ENCODE measurements at places on chromosomes 6 and 20.

DNA sequence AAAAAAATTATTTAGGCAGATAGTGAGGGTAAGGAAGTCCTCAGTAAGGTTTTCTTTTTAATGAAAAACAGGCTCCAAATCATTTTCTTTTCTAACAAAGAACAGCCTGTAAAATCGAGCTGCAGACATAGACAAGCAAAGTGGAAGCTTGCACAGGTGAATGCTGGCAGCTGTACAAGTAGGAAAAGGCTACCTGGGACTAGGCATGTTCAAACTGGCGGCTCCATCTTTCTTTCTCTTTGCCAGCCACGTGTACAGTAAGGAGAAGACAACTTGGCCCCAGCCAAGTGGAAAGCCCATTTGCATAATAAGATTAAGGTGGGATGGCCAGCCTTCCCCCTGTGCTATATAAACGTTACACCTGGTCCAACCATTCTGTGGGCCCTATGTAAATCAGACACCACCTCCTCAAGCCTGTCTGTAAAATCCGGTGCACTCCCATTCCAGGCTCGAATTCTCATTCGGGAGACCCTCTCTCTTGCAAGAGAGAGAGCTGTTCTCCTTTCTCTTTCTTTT lies 27.0 kb upstream of the SLC2A12 start:
- no peak for DNase-seq

DNA sequence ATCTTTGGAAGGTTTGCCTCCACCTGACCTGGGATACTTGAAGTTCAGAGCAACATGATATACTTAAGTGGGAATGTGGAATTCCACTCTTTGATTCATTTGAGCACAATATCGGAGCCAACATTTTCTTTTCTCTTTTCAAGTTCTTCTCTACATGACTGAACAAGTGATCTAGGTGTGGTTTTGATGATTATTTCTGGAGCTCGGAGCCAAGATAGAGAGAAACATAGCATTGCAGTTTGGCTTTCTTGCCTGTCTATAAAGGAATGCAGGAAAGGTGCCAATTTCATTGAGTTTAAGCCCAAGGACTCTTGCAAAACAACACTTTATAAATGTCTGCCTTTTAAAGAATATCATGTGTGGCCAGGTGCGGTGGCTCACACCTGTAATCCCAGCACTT lies 124.2 kb upstream of the FAM83B start:
- no peak for DNase-seq

DNA sequence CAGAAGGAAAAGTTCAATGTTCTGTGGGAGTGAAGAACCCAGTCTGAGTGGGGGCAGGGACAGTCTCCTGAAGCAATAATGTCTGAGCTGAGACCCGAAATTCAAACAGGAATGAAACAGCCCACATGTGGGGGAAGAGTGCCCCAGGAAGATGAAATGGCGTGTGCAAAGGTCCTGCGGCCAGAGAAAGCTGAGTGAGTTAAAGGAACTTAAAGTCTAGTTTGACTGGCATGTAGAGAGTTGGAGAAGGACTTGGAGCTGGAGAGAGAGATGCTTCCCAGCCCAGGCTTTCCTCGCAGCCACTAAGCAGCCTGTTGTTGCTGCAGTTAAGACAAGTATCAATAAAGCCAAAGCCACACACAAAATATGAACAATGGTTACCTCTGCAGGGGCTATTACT lies 38.0 kb upstream of the MDGA1 start:
- no peak for DNase-seq

DNA sequence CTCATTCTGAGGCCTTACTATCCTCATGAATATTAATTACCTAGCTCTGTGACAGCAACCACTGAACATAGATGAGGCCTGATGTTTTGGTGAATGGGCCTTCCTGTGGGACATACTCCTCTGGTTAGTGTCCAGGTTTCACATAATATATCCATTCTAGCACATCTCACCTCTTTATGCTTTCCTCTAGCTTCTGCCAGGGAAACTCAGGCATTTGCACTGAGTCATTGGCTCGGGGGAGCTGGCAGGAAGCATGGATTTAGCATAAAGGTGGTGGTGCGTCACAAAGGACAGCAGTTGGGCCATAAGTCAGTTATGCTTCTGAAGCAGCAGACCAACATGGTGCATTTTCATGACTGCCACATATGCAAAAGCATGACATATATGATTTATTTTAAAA lies 37.5 kb upstream of the TMEM170B start:
- no peak for DNase-seq

- DNase-seq: no peak
Measured at GRCh38 chr6:39493174-39493573, 170.7 kb upstream of the KCNK16 start.

DNA sequence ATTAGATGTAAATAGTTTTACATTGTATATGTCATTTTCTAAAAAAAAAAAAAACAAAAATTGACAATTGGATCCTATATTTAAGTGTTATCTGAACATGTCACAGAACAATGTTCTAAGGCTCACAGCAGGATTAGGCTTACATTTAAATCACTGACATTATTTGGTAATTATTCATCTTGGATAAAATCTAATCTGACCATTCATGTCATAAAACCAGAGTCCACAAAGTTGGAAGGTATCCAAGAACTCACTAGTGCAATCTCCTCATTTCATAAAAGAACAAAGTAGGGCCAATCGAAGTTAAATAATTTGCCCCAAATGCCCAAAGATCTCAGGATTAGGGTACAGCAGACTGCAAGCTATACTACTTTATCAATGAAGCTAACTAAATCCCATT lies 73.0 kb downstream of the PDSS2 start:
- no peak for DNase-seq

- DNase-seq: no peak
Measured at GRCh38 chr6:140897349-140897748, 1235.4 kb upstream of the GJE1 start.

- DNase-seq: no peak
Measured at GRCh38 chr6:26170181-26170580, 83.0 kb downstream of the HFE start.

DNA sequence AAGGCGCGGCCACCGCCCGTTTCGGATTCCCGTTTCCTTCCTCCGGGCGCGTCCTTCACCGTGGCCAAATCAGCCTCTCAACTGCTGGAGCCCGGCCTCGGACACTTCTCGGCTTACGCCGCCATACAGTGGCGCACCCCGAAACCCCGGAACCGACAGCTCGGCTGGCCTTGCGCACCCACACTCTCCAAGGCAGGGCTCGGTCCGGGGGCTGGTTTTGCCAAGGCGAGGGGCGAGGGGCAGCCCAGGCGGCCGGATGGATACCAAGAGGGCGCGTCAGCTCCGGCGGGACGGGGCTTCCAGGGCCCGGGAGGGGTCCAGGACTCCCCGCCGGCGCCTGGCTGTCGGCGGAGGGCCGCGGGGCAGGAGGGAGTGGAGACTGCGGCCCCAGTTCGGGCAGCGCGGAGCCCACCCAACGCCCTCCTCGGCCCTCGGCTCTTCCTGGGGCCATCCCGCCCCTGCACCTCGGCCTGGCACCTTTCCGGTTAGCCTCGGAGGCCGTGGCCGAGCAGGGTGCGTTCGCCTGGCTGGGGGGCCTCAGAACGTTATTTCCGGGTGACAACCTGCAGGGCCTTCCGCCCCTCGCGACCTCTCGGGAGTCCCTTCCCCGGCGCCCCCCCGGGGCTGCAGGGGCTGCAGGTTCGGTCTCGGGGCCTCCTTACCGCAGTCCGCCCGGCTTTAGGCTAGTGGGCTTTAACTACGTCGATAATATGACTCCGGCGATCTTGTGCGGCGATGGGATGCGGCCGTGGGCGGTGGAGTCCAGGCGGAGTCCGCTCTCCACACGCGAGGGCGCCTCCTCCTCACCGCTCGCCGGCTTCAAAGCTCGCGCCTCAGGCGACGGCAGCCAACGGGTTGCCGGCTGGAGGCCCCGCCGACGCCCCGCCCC lies 697 bp upstream of the CEP43 start:
- peak; percentile 4 for DNase-seq

- DNase-seq: no peak
Measured at GRCh38 chr6:17233531-17233930, 47.6 kb upstream of the RBM24 start.

- DNase-seq: no peak
Measured at GRCh38 chr6:119280668-119281067, 68.9 kb downstream of the MAN1A1 start.

- DNase-seq: no peak
Measured at GRCh38 chr6:168434505-168434904, 6.5 kb upstream of the SMOC2 start.

DNA sequence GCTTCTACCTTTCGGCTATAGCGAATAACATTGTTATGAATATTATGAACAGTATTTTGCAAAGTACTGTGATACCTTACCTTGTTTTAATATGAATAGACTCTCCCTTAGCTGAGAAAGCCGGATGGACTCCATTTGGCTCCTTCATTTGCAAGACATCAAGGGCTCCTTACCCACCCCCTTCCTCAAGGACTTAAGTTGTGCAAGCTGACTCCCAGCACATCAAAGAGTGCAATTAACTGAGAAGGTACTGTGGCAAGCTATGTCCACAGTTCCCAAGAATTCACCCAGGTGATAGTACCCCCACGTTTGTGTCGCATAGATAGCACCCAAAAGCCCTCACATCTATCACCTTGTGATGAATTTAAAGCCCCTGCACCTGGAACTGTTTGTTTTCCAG lies 11.2 kb downstream of the CST5 start:
- no peak for DNase-seq

DNA sequence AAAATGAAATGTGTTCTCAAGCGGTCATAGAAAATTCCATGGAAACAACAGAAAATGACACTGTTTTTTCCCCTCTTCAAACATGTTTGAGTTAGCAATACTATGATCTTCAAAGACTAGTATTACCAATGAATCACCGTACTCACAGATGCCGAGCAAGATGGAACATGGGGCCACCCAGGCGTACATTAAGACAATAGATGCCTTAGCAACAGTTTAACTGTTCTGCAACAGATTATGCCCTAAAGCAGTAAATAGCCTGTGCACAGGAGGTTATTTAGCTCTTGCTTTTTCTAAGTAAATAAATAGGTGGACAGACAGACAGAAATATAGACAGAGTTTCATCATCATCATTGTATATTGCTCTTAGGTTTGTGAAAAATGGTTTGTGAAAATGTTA lies 284.0 kb upstream of the DEFB112 start:
- DNase-seq: no peak

DNA sequence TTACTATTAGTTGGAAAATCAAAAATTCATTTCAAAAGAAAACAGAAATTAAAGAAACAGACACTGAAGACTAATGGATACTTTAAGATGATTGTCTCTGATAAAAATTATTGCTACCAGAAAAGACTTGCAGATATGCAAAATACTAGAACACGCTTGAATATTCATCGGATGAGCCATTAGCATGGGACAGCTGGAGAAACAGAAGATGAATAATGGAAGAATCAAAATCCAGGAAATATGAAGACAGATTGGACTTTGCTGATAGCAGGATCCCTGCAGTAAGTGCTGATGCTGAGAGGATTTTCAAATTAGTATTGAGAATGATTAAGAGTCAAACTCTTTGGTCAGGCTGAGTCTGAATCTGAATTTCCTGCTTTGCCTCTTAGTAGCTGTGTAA lies 169.4 kb downstream of the EYS start:
- no peak for DNase-seq

DNA sequence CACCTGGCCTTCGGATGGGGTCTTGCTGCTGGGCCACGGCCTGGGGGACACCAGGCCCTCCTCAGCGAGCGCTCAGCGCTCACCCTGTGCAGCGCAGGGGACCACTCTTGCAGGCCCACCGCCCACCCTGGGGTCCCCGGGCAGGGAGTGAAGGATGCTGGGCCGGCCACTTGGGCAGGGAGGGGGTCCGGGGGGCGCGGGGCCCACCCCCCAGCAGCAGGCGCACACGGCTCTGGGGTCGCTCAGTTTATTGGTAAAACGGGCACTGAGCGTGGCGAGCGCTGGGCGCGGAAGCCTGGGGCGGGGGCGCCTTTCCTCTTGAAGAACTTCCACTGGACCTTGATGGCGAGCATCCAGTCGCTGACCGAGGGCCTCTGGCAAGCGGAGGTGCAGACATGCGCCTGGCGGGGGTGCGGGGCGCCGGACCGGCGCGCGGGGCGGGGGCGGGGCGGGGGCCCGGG lies 11.1 kb downstream of the EEF1A2 start:
- no peak for DNase-seq

- peak; percentile 29 for DNase-seq
Measured at GRCh38 chr6:53894091-53894490, 99.3 kb downstream of the LRRC1 start.

DNA sequence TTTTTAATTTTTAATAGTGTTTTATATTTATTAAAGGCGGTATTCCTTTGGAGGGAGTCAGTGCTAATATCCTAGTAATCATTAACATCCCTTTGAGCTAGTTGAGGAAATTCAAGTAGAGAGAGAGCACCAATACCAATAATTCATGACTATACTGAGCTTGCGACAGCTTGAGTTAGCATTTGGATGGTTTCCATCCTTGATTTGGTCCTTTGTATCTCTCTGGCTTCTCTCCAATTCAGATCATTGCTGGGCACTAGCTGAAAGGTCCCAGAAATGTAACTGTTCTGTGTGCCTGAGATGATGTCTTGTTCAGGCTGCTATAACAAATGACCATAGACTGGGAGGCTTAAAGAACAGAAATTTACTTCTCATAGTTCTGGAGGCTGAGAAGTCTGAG lies 77.0 kb downstream of the RNF144B start:
- DNase-seq: no peak

DNA sequence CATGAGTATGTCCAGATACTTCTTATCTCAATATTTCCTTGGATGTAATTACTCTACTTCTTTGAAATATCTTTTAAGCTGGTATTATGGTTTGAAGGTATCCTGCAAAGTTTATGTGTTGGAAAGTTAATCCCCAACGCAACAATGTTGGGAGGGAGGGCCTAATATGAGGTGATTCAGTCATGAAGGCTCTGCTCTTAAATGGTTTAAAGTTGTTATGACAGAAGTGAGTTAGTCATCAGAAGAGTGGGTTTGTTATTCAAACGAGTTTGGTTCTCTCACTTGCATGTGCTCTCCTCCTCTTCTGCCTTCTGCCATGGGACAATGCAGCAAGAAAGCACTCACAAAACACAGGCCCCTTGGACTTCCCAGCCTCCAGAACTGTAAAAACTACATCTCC lies 176.3 kb downstream of the KCNQ5 start:
- no peak for DNase-seq

DNA sequence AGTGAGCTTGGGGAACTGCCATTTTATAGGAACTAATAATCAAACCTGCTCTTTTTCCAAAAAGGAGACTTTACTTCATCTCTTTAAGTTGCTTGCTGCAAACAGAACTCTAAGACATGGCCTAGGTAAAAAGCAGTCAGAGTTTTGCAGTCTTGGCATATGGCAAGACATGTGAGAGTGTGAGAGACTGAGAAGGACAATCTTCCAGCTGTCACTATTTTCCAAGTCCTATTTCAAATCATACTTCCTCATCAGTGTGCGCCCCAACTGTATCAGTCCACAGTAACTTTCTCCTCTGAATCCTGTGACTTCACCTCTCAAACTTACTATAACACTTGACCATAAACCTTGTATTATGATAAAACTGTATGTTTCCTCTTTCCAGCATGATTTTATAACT lies 10.4 kb downstream of the CALHM6 start:
- DNase-seq: no peak

- no peak for DNase-seq
Measured at GRCh38 chr6:116836606-116837342, 7.9 kb upstream of the GPRC6A start.

- no peak for DNase-seq
Measured at GRCh38 chr20:32327087-32327681, 30.9 kb upstream of the ASXL1 start.
